ENCODE measurements at places on chromosomes 11 and 22.

- no peak for DNase-seq
Measured at GRCh38 chr11:134574947-134575346, 162.9 kb upstream of the B3GAT1 start.

GRCh38 chr22:37618674-37619073, 10.0 kb downstream of the GGA1 start:
- DNase-seq: no peak

- peak; percentile 93 for DNase-seq
Measured at GRCh38 chr11:128506999-128507611, 80.3 kb downstream of the ETS1 start.

- DNase-seq: no peak
Measured at GRCh38 chr11:26623076-26623659, 51.1 kb upstream of the MUC15 start.

GRCh38 chr11:76380159-76380976, 564 bp downstream of the THAP12 start:
- peak; percentile 72 for DNase-seq

DNA sequence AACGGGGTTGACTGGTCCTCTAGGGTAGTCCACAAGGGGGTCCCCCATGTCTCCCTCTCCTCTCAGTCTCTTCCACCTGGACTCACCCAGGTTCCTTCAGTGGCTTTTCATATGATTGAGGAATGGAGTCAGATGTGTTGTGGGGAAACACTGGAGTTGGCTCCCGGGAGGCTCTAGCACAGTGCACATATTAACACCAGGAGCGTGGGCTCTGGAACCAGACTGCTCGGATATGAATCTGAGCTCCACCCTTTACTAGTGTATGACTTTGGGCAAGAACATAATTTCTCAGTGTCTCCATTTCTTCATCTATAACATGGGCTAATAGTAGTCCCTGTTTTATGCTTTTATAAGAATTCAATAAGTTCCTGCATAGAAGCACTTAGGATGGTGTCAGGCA, 157.0 kb downstream of the GRIK4 start:
- DNase-seq: no peak

DNA sequence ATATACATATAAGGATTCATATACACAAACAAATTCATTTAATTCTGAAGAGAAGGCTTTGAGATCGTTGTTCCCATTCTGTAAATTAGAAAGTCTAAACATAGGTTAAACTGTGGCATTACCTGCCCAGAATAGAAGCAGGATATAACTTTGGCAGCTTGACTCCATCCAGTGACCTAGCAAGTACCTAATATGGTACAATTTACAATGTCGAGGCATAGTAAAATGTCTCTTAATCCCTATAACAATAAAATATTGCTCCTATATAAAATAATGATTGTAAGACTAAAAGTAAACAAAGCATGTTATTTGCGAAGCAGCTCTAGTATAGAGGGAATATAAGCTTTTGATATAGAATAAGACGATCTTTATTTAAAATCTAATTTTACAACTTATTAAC, 756.0 kb downstream of the LUZP2 start:
- DNase-seq: no peak

- no peak for DNase-seq
Measured at GRCh38 chr11:16191212-16191867, 165.0 kb downstream of the SOX6 start.

- no peak for DNase-seq
Measured at GRCh38 chr11:29389793-29390192, 627.0 kb downstream of the KCNA4 start.

DNA sequence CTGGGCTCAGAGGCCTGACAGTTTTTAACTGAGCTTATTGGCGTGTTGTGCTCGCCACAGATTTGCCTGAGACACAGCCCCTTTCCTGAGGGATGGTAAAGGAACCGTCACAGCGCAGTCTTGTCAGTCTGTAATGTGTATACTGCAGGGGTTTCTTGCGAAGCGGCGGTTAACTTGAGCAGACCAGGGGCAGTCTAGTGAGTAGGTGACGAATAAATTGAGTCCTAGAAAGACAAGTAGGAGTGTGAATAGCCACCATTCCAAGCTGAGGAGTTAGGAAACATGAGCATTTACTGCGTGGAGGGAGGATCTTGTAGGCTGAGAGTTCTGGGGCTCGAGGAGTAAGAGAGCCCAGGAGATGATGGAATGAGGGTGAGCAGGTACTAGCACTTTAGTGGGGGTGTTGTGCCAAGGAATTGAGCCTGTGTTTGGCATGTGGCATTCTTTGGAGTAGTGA, 1.4 kb downstream of the MED15 start:
- no peak for DNase-seq

DNA sequence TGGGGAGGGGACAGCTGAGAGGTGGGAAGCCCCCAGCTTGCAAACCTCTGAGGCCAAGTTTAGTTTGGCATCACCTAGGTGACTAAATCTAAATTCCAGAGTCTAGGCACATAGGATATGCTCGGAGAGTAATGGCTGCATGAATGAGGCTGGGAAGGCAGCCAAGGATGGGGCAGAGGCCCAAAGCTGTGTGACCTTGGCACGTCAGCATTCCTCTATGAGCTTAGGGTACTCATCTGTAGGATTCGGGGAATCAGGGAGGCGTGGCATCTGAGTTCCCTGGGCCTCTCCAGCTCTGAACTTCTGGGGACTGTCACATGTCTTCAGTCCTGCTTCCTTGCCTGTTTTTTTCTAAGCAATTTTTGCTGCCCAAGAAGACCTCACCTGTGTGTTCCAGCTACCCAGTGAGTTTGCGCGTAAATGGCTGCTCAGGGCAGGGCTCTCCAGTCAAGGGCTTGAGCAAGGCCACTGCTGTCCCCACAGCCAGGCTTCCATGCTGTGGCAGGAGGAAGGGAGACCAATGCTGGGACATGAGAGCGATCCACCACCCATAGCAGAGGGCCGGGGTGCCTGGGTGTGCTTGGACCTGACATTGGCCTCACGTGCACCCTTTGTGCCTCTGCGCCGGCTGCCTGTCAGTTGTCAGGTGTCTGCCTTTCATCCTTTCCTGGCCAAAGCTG, 13.9 kb downstream of the DAGLA start:
- DNase-seq: no peak

DNA sequence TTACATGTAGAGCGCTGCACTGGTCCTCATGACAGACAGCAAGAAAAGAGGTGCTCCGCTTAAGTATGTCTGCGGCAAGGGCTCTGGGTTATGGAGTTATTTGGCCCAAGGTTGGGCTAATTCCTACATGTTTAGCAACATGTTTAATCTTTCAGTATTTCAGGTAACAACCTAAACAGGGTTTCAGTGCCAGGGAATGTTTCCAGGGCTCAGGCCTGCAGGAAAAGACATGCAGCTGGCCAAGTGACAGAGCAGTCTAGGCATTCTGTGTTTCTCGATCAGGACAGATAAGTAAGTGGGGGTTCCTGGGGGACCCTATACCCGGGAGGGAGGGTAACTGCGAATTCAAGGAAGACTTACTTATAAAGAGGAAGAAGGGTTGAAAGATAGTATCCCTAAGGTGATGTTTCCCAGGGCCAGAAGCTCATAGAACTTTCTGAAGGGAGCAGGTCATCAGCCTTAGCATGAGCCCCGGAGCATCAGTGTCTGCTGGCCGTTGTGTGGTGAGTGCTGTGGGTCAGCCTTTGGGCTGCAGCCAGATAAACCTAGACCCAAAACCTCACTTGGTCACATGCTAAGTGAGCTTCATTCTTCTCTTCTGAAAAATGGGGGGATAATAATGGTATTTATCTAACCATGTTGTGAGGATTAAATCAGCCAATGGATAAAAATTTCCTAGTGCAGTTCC, 18.4 kb downstream of the KCNJ5 start:
- no peak for DNase-seq

DNA sequence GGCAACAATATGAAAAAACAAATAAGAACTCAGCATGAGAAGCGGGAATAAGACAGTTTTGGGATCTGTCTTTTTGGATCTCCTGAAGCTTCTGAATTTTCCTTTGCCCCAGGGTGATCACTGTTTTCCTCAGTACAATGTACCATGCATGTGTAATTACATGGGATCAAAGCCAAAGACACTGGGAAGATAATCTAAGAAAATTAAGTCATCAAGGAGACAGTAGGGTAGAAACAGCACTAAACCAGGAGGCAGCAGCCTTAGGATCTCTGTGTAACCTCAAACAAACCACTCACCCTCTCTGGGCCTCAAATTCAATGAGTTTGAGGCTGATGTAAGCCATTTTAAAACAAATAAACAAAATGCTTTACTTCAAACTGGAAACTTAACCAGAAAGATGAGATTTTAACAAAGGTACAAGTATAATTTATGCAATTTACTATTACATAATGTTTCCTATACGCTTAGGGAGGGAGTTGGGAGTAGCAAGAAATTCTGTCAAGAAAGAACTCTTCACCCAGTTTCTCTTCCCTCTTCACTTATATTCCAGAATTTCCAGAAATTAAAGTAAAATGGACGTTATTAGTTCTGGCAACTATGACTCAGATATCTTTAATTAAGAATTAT, 77.0 kb downstream of the RAB30 start:
- DNase-seq: no peak

DNA sequence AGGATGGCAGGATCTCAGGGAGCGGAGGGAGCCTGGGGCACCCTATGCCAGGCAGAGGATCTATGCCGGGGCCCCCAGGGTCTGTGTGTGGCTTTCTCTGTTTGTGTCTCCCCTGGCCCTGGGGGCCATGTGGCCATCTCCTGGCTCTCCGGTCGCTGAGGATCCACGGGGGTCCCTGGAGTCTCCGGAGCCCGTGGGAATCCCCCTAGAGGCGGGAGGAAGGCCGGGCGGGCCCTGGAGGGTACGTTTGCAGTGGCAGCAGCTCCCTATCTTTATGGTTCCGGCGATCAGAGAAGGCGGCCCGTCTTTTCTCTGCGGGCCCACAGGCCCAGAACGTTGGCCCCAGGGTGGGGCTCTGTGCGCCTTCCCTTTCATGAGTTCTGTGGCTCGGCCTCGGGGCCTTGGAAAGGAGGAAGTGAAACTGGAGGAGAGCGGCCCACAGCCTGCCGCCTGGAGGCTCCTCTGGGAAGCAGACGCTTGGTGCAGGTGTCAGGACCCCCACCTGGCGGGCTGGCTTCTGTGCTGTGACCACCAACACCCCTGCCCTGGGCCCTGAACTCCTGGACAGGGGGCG, 82.1 kb downstream of the KCNQ1 start:
- peak; percentile 65 for DNase-seq

- no peak for DNase-seq
Measured at GRCh38 chr22:25420925-25421904, 143.3 kb upstream of the GRK3 start.

DNA sequence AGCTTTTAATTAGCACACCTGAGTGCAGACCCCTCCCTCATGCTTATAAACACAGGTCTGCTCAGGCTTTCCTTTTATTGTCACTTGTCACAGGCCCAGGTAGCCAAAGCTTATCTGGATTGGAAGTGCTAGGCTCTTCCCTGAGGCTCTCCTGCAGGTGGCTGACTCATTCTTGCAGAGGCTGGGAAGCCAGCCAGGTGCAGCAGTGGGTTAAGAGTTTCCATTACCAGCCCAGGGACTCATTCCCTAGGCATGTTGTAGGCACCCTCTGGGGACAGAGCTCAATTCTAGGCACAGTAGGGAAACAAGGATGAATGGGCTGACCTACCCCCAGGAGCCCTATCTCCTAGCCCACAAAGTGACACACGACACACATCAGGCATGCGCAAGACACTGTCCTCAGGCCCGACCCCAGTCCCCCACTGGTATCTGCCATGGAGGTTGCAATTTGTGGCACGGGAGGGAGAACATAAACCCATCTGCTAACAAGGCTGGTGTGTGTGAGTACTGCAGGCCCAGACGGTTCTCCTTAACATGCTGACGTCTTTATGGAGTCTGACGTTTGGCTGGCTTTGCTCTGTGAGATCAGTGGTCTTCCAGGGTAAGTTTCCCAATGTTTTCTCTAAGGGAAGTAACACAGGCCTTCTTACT, 94.2 kb downstream of the ABTB2 start:
- no peak for DNase-seq

DNA sequence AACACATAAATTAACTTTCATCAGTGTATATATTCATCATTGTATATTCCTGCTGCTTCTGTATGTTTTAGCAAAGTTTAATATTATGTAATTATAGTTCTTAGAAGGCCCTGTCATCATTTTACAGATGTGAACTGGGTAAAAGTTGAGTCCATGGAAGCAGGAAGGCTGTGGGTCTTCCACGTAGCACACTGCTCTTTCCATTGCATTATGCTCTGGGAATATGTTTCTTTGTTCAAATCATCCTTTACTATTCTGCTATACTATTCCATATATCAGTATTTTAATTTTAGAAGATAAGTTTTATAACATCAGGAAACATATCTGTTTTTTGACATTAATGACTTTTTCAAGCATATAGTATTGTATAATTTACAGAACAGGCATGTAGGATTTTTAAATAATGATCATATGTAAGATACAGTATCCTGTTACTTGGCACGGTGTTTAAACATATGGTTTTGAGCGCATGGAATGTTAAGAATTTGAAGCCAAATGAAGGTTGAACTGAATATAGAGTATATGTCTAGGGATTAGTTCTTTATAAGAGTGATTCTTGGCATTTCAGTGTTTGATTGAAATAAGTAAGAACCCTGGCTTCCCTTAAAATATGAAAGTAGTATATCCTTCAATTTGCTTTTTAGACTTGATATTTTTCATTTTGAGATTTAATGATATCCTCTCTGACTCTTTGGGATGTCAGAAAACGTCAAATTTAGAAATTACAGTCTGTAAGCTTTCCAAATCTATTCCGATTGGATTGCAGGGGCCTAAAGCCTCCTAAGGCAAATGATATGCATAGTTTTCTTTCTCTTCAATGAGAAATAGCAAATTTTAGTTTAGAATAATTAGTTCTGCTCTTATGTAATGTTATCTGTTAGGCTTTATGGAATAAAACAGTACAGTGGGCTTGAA, 8.6 kb downstream of the CCDC81 start:
- no peak for DNase-seq

DNA sequence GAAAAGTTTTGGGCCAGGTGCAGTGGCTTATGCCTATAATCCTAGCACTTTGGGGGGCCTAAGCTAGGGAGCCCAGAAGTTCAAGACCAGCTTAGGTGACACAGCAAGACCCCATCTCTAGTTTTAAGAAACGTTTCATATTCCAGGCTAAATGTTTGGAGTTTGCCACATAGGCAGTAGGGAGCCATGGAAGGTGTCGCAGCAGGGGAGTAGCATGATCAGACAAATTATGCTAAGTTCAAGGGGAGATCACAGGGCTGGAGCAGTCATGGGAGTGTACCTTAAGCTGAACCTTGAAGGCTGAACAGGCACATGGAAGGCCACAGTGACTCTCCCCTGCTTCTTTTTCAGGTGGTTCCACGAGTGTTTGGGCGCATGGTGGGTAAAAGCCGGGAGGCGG, 5.9 kb upstream of the NHERF4 start:
- no peak for DNase-seq

GRCh38 chr22:40107851-40108378, 69.8 kb upstream of the TNRC6B start:
- no peak for DNase-seq
